ENCODE measurements at places on chromosomes 6 and 20.

GRCh38 chr6:44451803-44452695 is 64.5 kb downstream of the CDC5L start:
- no peak overlapping the region for H3K4me3 ChIP-seq
- peaks cover 5% of the 10 kb centered on the region for H3K4me1 ChIP-seq
- no peak overlapping the region for H3K27ac ChIP-seq
- no peak for DNase-seq

DNA sequence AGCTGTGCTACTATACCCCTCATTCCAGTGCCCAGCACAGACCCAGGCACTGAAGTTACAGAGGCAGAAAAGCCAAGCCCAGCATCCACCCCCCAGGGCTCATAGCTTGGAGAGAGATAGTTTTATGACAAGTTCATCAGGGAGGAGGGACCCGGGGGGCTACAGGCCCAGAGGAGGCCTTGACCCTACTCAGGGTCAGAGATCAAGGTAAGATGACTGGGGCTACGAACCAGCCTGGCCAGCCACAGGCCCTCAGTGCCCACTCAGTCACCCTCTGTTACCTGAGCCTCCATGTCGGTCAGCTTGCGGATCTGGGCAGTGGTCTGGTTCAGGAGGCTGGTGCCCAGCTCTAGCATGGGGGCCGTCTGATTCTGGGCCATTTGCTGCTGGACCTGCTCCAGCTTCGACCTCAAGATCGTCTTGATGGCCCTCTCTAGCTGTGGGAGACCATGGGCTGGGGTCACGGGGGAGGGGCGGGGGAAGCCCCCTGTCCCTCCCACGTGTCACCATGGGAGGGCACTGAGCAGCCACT is 26.1 kb downstream of the ANGPT4 start:
- no peaks in the 10 kb centered on the region for H3K36me3 ChIP-seq
- peaks cover 14% of the 10 kb centered on the region for H3K4me1 ChIP-seq
- H3K27ac ChIP-seq: no peak overlapping the region

DNA sequence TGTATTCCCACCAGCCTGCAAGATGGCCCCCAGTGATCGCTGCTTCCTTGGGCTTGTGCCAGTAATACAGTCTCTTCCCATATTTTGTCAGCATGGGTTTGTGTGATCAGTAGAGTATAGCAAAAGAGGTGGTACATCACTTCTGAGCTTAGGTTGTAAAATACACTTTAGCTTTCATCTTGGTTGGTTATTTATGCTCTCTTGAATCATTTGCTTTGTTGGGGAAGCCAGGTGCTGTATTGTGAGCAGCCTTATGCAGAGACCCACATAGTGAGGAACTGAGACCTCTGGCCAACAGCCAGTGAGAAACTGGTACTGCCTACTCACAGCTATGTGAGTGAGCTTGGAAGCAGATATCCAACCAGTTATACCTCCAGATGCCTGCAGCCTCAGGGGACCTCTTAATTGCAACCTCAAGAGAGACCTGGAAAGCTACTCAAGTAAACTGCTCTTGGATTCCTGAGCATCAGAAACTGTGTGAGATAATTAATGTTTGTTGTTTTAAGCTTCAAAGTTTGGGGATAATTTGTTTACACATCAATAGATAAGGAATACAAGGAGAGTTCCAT is 229.3 kb downstream of the FARS2 start:
- H3K27me3 ChIP-seq: no peaks in the 10 kb centered on the region
- H3K36me3 ChIP-seq: no peaks in the 10 kb centered on the region
- no peak overlapping the region for H3K27ac ChIP-seq

DNA sequence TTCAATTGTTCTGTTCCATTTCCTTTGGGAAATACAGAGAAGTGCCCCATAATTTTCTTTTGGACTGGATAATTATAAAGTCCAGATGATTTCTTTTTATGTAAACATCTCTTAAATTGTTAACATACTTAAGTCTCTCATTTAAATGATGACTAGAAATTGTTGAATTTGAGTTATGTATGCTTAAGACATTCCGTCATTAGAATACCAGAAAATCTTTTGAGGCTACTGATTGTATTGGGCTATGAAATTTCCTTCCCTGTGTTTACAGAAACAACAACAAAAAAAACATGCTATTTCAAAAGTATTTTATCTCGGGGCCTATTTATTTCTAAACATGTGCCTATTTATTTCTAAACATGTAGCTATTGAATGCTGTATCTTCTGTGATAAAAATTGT is 125.4 kb downstream of the SH3BGRL2 start:
- H3K36me3 ChIP-seq: no peaks in the 10 kb centered on the region
- no peaks in the 10 kb centered on the region for H3K4me1 ChIP-seq
- H3K27ac ChIP-seq: no peak overlapping the region
- DNase-seq: no peak
- H3K27me3 ChIP-seq: no peaks in the 10 kb centered on the region

DNA sequence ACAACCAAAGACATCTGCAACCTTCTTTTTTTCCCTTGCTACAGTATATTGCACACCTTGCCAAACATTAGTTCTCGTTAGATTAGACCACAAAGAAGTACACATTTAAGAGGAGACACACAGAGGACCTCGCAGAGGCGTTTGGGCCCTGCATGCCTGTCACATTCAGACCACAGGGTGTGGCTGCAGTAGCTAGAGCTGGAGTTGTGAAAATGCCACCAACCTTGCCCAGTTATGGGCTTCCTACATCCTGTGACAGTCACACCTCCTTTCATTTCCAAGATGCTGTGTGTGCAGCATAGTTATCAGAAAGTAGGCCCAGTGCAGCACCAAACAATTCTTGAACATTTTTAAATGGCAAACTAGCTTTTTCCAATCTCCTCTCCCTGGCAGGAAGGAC is 2.4 kb downstream of the SYNE1 start:
- H3K27ac ChIP-seq: no peak overlapping the region
- H3K27me3 ChIP-seq: no peaks in the 10 kb centered on the region
- no peak overlapping the region for H3K4me3 ChIP-seq

- DNase-seq: no peak
- peaks cover 9% of the 10 kb centered on the region for H3K4me1 ChIP-seq
- H3K4me3 ChIP-seq: no peak overlapping the region
Observed at GRCh38 chr20:44910690-44911262, 916 bp downstream of the PABPC1L start.

DNA sequence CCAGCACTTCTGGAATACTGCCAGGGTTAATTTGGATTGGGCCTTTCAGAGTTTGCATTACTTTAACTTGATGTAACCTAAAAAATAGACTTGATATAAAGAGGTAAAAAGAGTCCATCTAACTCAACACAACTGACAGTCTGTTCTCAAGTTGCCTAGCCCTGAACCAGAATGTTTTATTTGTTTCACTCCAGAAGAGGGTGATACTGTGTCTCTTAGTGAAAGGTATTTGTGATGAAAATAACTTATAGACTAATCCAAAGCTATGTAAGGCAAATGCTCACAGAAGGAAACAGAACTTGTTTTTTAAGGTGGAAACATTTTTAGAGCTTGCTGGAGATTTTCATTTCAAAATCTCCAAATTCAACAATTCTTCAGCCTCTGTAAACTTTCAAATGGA is 469.1 kb upstream of the RUNX2 start:
- DNase-seq: no peak
- no peaks in the 10 kb centered on the region for H3K27me3 ChIP-seq

DNA sequence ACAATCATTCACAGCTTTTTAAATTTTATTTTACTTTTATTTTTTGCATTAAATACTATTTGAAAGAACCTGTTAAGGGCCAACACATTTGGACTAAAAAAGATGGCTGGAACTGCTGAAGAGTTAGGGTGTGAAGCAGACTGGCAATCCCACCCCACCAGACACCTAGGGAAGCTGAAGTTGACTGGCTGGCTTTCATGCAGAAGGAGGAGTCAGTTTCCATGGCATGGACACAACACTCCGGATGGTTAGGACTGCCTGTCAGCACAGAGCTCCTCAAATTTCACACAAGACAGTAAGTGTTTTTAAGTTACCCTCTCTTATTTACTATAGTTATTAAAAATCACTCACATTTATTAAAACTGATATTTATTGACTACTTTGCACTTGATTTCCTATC is at the start of gene ANKRD66:
Gene ANKRD66, plus strand, starts transcription at position 238 of the 400 bp plus-strand sequence. CDS start 5,016 bp downstream, outside the sequence.
- no peak for DNase-seq
- no peaks in the 10 kb centered on the region for H3K36me3 ChIP-seq
- no peak within 1 kb of the TSS for H3K27ac ChIP-seq
- H3K4me3 ChIP-seq: no peak within 1 kb of the TSS
- H3K27me3 ChIP-seq: no peaks in the 10 kb centered on the region

DNA sequence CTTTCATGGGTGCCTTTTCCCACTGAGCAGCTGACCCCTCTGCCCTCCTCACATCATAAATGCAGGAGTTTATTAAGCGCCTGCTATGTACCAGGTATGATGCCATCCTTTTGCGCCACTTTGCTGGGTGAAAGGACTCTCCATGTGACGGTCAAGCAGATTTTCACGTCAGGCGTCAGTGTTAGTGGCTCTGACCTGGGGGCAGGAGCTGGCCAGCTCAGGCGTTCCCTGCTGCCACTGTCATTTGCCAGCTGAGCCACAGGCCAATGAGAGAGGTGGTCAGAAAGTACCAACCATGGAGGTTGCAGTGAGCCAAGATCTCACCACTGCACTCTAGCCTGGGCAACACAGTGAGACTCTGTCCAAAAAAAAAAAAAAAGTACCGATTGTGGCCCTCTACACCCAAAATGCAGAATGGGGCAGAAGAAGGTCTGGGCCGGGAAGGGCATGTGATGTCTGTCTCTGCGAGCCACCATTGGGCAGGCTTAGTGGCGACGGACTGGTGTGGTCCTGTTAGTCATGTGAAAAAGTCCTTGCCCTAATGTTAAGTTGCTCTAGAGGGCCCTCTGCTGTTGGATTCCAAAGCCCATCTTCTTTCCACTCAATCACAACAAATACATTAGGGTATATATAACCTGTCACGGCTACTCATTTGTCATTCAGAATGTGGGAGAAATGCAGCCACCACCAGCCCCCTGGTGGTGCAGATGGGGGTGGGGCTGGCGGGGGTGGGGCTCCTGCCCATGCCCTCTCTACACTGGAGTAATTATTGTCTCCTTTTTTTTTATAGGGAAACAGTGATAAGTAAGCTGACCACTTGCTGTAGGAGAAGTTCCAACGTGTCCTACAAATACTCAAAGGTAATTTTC is 18.4 kb upstream of the SLC22A1 start:
- H3K27me3 ChIP-seq: no peaks in the 10 kb centered on the region
- no peak overlapping the region for H3K27ac ChIP-seq
- no peaks in the 10 kb centered on the region for H3K4me1 ChIP-seq
- no peak overlapping the region for H3K4me3 ChIP-seq

- H3K36me3 ChIP-seq: no peaks in the 10 kb centered on the region
- peaks cover 60% of the 10 kb centered on the region for H3K4me1 ChIP-seq
- H3K27ac ChIP-seq: peak overlapping the region; percentile 97
- no peaks in the 10 kb centered on the region for H3K27me3 ChIP-seq
- peak overlapping the region; percentile 71 for H3K4me3 ChIP-seq
- no peak for DNase-seq
Observed at GRCh38 chr6:109008054-109008453, 86.6 kb downstream of the SESN1 start.

DNA sequence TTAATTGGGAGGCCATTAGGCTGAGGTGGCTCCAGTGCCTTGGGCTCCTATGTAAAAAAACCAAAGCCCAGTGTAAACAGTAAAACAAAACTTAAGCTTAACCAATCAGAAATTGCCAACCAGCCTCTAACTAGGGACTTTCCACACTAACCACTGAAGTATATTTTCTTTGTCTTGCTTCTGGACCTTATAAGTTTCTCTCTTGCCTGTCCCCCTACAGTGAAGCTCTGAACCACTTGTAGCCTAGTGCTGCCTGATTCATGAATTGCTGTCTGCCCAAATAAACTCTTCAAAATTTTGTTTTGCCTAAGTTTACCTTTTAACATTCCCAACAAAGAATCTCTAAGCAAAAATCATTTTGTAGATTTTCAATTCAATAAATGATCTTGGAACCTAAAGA is 28.2 kb downstream of the POPDC3 start:
- H3K4me1 ChIP-seq: peaks cover 5% of the 10 kb centered on the region
- no peak overlapping the region for H3K27ac ChIP-seq
- H3K36me3 ChIP-seq: peaks cover 83% of the 10 kb centered on the region
- no peak for DNase-seq
- no peak overlapping the region for H3K4me3 ChIP-seq

GRCh38 chr6:163291622-163292021 is 122.9 kb upstream of the QKI start:
- DNase-seq: no peak
- H3K36me3 ChIP-seq: no peaks in the 10 kb centered on the region
- no peaks in the 10 kb centered on the region for H3K27me3 ChIP-seq
- peaks cover 33% of the 10 kb centered on the region for H3K4me1 ChIP-seq
- no peak overlapping the region for H3K4me3 ChIP-seq
